ENCODE measurements at places on chromosomes 5 and 9. TPM values are rescaled to one million over a fixed set of nuclear protein-coding genes. Genes with fewer than 3 reads are reported as not detected.

IFNA13 gene
- not detected for polyA plus RNA-seq

SLC2A8 gene
- 26.1 TPM for polyA plus RNA-seq

HTR4 gene
- not detected for polyA plus RNA-seq

DNAH5 gene
- 0.23 TPM for polyA plus RNA-seq

THG1L gene
- 2.9 TPM for polyA plus RNA-seq

LCN9 gene
- not detected for polyA plus RNA-seq

GRCh38 chr5:163964671-163965070 lies 459.3 kb downstream of the MAT2B start:
- no peak overlapping the region for H3K27ac ChIP-seq
- DNase-seq, result peak; percentile 71
- H3K4me1 ChIP-seq, result peaks cover 8% of the 10 kb centered on the region
- no peaks in the 10 kb centered on the region for H3K27me3 ChIP-seq
- H3K36me3 ChIP-seq, result no peaks in the 10 kb centered on the region

DNA sequence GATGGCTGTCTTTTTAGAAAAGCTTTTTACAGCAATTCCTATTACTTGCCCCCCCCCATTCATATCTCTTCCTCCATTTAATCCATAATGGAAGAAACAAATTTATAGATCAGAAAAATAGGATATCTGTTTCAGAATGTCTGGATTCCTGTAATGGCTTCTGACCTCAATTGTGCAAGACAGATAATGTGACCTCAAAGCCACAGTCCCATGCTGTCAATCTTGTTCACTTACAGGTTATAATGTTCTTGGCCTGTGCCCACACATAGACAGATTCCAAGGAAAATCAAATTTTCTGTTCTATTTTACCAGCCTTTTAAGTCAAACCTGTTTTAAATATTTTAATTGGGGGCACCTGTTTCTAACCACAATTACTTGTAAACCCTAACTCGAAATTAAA lies 143.4 kb downstream of the ENTREP1 start:
- H3K4me1 ChIP-seq, result peaks cover 12% of the 10 kb centered on the region
- DNase-seq, result no peak
- H3K27ac ChIP-seq, result no peak overlapping the region
- no peaks in the 10 kb centered on the region for H3K27me3 ChIP-seq
- H3K36me3 ChIP-seq, result no peaks in the 10 kb centered on the region

- no peak for DNase-seq
- no peaks in the 10 kb centered on the region for H3K27me3 ChIP-seq
- H3K27ac ChIP-seq, result no peak overlapping the region
- no peaks in the 10 kb centered on the region for H3K36me3 ChIP-seq
- no peaks in the 10 kb centered on the region for H3K4me1 ChIP-seq
- H3K4me3 ChIP-seq, result no peak overlapping the region
Measured at GRCh38 chr5:110354311-110354710, 372.2 kb downstream of the TMEM232 start.

- DNase-seq, result no peak
- no peaks in the 10 kb centered on the region for H3K27me3 ChIP-seq
- no peaks in the 10 kb centered on the region for H3K36me3 ChIP-seq
- H3K4me1 ChIP-seq, result no peaks in the 10 kb centered on the region
- H3K4me3 ChIP-seq, result no peak overlapping the region
Measured at GRCh38 chr9:70805949-70806348, 315.5 kb downstream of the TRPM3 start.

GRCh38 chr9:6197330-6197729 lies 18.3 kb upstream of the IL33 start:
- no peaks in the 10 kb centered on the region for H3K36me3 ChIP-seq
- H3K27ac ChIP-seq, result no peak overlapping the region
- H3K4me3 ChIP-seq, result no peak overlapping the region
- H3K4me1 ChIP-seq, result peaks cover 18% of the 10 kb centered on the region

DNA sequence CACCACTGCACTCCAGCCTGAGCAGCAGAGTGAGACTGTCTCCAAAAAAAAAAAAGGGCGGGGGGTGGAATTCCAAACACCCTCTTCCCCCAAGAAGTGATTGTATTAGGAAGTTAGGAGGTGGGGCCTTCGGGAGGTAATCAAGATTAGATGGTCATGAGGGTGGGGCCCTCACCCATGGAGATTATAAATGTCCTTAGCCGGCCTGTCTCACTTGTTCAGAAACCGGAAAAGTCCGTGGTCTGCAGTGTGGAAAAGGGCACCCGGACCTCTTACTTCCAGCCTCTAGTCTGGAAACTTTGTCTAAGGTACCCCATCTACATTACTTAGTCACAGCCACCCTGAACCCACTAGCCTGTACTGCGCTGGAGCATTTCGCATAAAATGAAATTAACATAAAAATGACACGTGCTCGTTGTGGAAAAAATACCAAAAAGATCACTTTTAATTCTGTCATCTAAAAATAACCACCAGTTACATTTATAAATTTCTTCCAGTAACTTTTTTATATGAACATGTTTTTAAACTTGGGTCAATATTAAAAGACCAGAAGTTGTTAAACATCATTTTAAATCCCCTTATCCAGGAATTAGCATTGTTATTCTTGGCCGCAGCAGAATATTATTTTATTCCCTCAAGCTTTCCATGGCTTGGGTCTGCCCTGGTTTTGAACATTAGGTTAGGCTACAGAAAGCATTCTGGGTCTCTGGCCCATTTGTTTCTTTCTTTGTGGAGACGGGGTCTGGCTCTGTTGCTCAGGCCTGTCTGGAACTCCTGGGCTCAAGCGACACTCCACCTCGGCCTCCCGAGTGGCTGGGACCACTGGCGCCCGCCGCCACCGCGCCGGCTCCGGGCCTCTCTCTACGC lies 1.2 kb upstream of the CKS2 start:
- H3K4me3 ChIP-seq, result peak overlapping the region; percentile 41
- no peaks in the 10 kb centered on the region for H3K27me3 ChIP-seq
- peak; percentile 37 for DNase-seq
- no peaks in the 10 kb centered on the region for H3K36me3 ChIP-seq

- peak; percentile 61 for DNase-seq
- no peaks in the 10 kb centered on the region for H3K27me3 ChIP-seq
- no peak overlapping the region for H3K4me3 ChIP-seq
- H3K4me1 ChIP-seq, result peaks cover 13% of the 10 kb centered on the region
- no peaks in the 10 kb centered on the region for H3K36me3 ChIP-seq
- no peak overlapping the region for H3K27ac ChIP-seq
Measured at GRCh38 chr9:128245421-128246151, 30.2 kb downstream of the GOLGA2 start.

DNA sequence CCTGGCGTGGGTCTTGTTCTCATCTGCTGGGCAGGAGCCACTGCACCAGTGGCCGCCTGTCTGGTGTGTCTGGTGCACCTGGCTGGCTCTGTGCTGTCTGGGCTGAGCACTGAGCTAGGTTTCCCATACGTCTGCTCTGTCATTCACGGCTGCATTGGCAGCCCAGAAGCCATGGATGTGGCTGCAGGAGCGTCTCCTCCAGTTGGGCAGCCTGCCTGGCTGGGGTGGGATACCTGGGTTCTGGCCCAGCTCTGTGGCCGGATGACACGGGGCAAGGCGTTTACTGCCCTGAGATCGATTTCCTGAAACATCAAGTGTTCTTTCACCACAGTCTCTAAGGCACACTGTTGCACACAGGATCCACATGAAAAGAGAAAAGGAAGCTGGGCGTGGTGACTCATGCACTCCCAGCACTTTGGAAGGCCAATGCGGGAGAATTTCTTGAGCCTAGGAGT lies 25.5 kb upstream of the SLC25A51 start:
- H3K27ac ChIP-seq, result peak overlapping the region; percentile 49
- H3K4me1 ChIP-seq, result peaks cover 39% of the 10 kb centered on the region
- DNase-seq, result peak; percentile 66
- H3K4me3 ChIP-seq, result no peak overlapping the region
- H3K36me3 ChIP-seq, result no peaks in the 10 kb centered on the region
- no peaks in the 10 kb centered on the region for H3K27me3 ChIP-seq

GRCh38 chr9:125137200-125137599 lies 6.1 kb downstream of the SCAI start:
- DNase-seq, result no peak
- no peak overlapping the region for H3K27ac ChIP-seq
- H3K27me3 ChIP-seq, result no peaks in the 10 kb centered on the region
- no peaks in the 10 kb centered on the region for H3K4me1 ChIP-seq
- no peak overlapping the region for H3K4me3 ChIP-seq

Data from endothelial cell of umbilical vein (primary cell).